ENCODE measurements at places on chromosomes 7 and 10.
A peak's percentile ranks its signal among the peaks of the same experiment; 100 is the strongest.

- DNase-seq: no peak
Observed at GRCh38 chr10:54710918-54711317, 90.1 kb downstream of the PCDH15 start.

GRCh38 chr7:71604818-71605414 is 473.0 kb downstream of the GALNT17 start:
- no peak for DNase-seq

- DNase-seq: no peak
Observed at GRCh38 chr10:88889559-88890337, 9.7 kb downstream of the STAMBPL1 start.

DNA sequence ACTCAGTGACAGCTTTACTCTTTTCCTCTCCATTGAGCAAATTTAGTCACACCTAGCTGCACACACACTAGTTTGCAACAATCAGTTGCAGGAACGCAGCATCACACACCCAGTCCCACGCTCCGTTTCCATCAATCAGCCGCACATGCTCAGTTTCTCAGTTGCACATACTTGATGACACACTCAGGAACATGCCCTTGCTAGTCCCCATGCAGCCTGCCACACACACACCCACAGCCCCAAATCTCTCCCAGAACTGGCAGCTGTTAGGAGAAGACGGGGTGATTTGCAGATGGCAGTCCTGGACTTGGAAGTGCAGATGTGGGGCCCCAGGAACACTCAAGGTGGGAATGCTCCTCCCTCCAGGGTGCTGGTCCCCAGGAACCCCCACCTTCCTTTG is 7.7 kb downstream of the LBX1 start:
- no peak for DNase-seq

DNA sequence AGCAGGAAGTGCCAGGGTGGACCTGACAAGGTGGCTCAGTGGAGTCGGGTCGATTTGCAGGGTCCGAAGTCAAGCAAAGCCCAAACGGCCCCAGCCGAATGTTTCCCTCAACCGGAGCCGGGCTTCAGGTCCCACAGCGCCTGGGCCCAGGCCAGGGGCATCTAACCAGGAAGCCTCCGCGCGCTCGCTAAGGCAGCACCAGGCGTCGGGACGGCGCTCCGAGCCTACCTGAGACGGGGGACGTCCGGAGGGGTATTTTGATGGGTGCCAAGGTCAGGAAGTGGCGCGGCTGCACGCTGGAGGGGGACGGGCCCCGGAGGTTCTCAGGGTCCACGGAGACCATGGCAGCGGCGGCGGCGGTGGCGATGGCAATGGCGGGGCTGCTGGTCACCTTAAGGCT is 51.5 kb downstream of the TCERG1L start:
- DNase-seq: no peak

- no peak for DNase-seq
Observed at GRCh38 chr7:74362266-74362665, 73.1 kb downstream of the CLIP2 start.

GRCh38 chr10:21304198-21304597 is 221.3 kb downstream of the SKIDA1 start:
- no peak for DNase-seq

GRCh38 chr7:122430710-122431109 is 126.2 kb upstream of the FEZF1 start:
- DNase-seq: peak; percentile 23

DNA sequence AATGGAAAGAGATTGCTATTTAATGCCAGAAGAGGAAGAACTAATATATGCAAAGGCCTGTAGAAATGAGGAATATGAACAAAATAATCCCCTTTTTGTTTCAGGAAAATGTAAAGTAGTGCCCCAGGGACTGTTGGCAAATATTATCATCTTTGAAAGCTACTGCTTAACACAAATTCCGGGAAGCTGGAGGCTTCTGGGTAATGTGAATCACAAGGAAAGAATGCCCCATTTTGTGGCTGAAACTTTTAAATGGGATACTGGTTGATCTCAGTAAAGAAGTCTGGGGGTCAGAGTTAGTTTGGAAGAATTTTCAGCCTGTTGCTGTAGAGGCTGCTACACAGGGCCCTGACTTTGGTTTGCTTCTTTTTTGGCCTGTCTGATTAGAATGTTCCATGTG is 141.0 kb downstream of the PTEN start:
- DNase-seq: peak; percentile 12

GRCh38 chr10:131081376-131081775 is 230.1 kb downstream of the TCERG1L start:
- DNase-seq: no peak

DNA sequence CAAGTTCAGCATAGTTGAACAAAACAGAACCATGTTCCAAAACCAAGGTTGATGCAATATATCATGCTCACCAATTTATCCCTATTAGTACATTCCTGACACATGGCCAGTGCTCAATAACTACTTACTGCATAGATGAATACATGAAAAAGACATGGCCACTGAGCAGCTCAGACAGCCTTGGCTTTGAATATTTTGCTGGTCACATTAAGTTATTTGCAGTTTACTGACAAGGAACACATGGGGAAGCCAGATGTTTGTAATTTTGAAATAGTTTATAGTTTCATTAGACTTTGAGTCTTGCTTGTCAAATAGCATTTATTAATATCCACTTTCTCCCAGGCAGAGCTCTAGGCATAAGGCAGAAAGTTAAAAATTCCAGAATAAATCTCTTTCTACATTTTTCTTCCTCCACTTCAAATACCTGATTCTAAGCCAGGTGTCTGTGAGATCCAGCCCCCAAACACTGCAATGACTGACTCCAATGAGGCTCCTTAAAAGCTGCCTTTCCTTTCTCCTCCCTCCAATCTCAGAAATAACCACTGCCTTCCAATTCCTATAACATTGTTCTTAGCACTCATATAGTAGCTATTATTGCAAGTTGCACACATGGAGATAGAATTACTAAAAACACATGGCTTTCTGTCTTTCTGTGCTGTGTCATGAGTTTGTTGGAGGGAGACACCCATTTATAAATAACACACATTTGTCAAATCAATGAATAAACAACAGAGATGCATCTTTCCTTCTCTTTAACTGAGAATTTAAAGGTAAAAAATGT is 91.3 kb downstream of the PCGF5 start:
- peak; percentile 65 for DNase-seq

- DNase-seq: no peak
Observed at GRCh38 chr10:78738861-78739260, 329.9 kb upstream of the ZMIZ1 start.

- no peak for DNase-seq
Observed at GRCh38 chr10:7952266-7952665, 102.2 kb upstream of the GATA3 start.

- no peak for DNase-seq
Observed at GRCh38 chr7:32293833-32294232, 196.3 kb downstream of the LSM5 start.

DNA sequence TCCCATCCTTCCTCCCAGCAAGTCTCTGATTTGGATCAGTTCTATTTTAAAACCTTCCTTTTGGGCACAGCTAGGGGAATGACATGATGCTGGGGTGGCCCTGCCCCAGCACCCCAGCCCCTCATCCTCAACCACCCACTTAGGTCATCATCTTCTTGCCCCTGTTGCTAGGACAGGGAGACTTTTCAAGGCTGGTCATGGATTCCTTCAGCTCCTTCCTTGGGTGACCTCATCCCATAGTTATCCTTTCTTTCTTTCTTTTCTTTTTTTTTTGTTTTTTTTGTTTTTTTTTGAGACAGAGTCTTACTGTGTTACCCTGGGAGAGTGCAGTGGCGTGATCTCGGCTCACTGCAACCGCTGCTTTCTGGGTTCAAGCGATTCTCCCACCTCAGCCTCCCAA is 127.2 kb downstream of the WDFY4 start:
- no peak for DNase-seq

DNA sequence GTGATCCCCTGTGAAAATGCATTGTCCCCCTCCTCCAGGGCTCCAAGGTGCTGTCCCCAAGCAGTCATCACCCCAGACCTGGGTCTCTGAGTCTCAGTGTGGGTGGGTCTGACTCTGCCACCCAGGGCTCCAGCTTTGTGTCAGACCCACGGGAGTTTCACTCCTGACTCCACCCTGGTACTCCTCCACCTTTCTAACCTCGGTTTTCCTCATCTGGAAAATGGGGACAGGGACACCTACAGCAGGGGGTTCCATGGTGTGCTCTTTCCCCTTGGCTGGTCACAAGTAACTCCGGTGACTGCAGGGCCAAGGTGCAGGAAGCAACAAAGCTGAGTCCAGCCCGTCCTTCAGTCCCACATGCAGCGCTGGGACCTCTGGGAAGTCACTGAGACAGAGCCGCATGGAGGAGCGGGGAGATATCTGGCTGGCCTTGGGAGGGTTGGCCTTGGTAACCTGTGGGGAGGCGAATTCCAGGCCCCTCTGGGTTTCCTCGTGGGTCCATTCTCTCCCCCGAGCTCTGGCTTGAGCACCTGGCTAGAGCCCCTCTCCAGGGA is 41.8 kb upstream of the RABGEF1 start:
- no peak for DNase-seq

- DNase-seq: no peak
Observed at GRCh38 chr10:37760817-37761216, 96.6 kb downstream of the ZNF248 start.

DNA sequence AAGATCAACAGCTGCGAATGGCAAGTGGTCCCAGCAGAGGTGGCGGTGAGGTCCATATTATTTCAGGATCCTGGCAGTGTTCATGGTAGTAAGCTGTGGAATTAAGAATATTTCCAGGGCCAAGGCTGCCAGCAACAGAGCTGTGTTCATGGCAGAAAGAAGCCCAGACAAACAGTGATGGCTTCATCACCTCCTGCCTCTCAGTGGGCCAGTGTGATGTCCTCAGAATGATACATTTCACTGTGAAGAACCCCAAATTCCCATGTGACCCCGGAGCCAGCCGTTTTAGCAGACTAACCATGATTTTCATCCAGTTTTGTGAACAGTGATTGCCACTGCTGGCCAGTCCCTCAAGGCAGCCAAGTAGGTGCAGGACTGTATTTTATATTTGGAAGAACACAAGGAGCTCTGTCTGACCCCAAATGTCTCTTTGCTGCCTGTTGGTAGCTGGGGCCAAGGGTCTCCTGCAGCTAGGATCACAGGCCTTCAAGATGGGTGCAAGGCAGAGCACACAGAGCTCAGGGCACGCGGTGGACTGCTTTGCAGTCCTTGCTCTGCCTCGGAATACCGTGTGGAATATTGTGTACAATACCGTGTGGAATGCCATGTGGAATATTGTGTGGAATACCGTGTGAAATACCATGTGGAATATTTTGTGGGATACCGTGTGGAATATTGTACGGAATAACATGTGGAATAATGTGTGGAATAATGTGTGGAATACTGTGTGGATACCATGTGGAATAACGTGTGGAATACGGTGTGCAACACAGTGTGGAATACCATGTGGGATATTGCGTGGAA is 132.3 kb upstream of the CHST15 start:
- no peak for DNase-seq

DNA sequence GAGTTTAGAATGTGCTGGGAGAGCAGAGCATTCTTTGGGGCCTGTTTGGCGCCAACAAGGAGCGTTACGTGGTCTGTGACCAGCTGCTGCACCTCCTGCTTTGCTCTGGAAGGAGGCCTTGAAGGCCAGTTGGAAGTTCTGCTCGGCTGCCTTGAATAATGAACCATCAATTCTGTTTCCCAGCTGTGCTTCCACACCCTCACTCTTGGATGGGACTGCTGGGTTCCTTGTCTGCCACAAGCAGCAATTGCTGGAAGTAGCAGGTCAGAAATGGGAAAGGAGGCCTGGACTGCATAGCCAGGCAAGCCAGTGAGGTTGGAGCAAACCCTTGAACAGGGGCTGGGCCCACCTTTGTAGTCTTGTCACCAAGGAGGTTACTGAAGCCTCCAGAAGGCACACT is 86.6 kb upstream of the INSYN2A start:
- no peak for DNase-seq

- no peak for DNase-seq
Observed at GRCh38 chr7:123198111-123198510, 1.7 kb downstream of the SLC13A1 start.

- no peak for DNase-seq
Observed at GRCh38 chr10:101301111-101301731, 52.7 kb upstream of the BTRC start.

GRCh38 chr7:24764972-24765744 is 7.9 kb upstream of the GSDME start:
- no peak for DNase-seq

DNA sequence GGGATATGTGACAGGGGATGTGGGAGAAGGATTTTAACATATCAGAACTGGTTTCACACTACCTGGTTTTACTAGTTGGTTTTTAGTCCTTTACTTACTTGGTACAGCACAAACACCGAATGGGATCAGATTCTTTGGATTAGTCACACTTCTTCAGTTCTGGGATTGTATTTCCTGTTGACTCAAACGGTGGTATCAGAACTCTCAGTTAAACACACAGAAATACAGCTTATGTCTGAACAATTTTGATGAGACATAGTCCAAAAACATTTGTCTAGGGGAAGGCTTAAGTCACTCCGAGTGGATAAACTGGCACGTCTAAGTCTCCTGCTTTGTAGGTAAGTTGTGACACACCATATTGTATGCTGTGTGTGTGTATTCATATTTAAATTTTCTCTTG is 480.5 kb downstream of the PHTF2 start:
- DNase-seq: peak; percentile 86

DNA sequence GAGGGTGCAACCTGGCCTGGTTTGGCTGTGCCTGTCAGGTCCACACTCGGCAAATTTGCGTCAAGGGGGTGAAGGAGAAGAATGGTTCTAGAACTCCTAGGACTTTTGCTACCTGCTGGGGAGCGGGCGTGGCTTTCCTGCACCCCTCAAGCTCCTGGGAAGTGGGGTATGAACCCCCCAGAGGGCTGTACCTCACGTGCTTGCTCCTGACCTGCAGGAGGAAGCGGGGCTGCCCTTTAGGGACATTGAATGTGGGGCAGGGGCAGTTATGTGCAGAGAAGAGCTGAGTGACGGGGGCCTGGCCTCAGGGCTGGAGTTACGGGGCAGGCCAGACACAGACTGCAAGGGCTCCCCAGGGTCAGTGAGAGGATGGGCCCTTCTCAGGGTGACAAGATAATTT is 61.4 kb upstream of the GNA12 start:
- DNase-seq: no peak

- DNase-seq: no peak
Observed at GRCh38 chr7:125450749-125451148, 521.1 kb upstream of the POT1 start.

DNA sequence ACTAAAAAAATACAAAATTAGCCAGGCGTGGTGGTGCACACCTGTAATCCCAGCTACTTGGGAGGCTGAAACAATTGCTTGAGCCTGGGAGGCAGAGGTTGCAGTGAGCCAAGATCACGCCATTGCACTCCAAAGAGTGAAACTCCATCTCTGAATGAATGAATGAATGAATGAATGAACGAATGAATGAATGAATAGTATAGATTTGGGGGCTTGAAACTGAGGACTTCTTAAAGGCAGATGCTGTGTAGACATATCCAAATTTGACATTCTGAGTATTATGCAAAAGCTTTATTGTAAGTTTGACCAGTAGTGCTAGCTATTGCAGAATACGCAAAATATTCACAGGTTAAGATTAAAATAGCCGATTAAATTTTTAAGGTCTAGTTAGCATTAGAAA is 30.8 kb upstream of the ST7 start:
- DNase-seq: no peak
